ENCODE measurements at places on chromosomes 4 and X.

- DNase-seq: peak; percentile 68
These were observed 19.3 kb upstream of the SPIN2A start for GRCh38 chrX:57156397-57157049.

- DNase-seq: no peak
These were observed 1.2 kb downstream of the LINC00632 start for GRCh38 chrX:140710710-140711109.

- DNase-seq: no peak
These were observed 16.5 kb downstream of the UNC5C start for GRCh38 chr4:95532305-95532704.

DNA sequence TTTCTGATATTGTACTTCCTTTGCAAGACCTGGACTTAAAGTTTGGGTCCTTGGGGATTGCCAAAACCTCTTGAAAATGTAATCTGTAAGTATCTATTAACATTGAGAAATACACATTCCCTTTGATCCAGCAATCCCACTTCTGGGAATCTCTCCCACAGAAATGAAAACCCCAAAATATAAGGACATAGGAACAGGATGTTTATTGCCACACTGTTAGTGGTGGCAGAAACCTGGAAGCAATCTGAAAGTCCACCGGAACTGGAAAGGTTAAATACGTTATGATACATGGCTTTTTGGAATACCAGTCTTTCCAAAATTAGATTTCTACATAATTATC lies 71.2 kb upstream of the STX18 start:
- DNase-seq: no peak

DNA sequence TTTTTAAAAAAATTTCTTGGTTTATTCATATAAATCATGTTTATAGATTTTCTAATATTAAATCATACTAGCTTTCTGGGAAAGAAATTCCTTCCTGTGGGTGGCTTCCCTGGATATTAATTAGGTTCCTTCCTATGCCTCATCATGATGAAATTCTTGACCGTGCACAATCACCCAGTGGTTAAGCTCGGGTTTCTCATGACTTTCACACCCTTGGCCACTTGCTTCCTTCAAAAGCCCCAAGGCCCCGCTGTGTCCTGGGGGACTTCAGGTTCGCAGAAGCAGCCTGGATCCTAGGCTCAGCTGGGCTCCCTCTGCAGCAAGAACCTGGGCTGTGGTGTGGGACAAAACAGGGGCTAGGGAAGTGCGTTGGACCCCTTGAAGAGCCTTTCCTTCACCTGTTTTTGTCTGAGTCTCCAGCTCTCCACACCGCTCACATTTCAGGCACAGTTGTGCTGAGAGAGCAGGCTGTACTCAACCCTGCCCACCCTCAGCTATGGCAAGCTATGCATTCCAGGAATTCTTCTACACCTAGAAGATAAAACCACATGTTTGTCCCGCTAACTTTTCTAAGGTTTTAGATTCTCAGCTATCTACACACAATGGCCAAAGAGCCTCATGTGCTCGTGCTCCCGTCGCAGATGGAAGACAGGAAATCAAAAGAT lies 48.9 kb upstream of the TMSB15B start:
- no peak for DNase-seq

GRCh38 chr4:179634862-179635261 lies 2192.6 kb upstream of the AGA start:
- DNase-seq: no peak

DNA sequence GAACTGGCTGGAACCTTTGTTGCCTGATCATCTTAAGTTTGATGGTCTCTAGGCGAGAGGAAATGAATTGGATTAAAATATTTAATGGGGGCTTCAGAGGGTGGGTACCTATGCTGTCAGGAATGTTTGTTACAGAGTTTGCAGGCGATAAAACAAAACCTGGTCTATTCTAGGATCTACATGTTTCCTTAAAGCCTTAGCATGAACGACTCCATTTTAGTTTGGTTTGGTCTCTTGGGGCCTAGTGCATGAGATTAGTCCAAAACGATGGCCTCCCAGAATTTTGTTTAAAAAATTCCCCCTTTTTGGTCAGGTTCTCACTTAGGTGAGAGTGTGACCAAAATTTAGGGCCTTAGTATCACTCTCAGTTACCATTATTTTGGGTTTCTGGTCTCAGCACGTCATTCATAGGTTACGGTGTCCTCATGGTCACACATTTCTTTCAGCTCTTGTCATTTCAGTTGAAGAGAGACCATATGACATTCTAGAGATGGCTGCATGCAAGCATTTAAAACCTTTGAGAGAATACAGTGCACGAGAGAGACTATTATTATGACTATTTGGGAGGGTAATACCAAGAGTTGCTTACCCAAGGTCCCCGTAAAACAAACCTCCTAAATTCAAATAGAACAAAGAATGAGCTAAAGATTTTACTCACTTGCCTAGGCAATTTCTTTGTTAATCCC lies 13.8 kb downstream of the MOB1B start:
- no peak for DNase-seq

- no peak for DNase-seq
These were observed 959.6 kb downstream of the RPA4 start for GRCh38 chrX:97843200-97843811.

GRCh38 chrX:10121787-10122186 lies 35.0 kb upstream of the CLCN4 start:
- DNase-seq: no peak

DNA sequence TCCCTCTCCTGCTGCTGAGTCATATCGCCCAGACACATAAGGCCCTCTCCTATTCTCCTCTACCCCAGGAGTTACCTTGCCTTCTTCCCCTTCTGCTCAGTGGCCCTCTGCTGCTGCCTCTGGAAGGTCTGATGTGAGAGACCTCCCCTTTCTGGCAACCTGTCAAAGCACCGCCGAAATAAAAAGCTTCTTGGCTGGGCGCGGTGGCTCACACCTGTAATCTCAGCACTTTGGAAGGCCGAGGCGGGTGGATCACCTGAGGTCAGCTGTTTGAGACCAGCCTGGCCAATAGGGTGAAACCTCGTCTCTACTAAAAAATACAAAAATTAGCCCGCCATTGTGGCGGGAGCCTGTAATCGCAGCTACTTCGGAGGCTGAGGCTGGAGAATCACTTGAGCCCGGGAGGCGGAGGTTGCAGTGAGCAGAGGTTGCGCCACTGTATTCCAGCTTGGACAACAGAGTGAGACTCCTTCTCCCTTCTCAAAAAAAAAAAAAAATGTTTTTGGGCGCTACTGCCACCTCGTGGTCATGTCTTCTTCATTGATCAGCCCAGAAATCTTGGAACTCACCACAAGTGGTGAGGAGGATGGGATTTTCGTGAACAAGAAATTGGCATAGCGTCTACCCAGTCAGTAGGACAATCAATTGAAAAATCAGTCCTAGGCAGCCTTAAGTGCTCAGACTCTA lies 8.6 kb upstream of the ZXDA start:
- DNase-seq: peak; percentile 20

DNA sequence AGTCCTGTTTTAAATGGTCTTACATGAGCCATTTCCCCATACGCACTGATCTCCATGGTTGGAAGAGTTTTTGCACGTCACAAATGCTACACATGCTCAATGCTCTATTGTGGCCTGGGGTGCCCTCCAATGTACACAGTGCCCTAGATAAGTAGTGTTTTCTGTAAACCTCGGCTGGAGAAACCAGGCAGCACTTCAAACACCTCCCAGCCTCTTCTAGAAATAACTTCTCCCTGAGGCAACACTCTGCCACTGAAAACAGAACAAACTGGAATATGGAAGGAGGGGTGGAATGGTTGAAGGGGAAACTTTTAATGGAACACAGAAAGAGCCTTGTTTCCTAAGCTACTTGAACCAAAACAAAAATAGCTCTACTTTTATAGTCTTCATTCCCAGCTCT lies 123.9 kb upstream of the CBR4 start:
- DNase-seq: no peak

DNA sequence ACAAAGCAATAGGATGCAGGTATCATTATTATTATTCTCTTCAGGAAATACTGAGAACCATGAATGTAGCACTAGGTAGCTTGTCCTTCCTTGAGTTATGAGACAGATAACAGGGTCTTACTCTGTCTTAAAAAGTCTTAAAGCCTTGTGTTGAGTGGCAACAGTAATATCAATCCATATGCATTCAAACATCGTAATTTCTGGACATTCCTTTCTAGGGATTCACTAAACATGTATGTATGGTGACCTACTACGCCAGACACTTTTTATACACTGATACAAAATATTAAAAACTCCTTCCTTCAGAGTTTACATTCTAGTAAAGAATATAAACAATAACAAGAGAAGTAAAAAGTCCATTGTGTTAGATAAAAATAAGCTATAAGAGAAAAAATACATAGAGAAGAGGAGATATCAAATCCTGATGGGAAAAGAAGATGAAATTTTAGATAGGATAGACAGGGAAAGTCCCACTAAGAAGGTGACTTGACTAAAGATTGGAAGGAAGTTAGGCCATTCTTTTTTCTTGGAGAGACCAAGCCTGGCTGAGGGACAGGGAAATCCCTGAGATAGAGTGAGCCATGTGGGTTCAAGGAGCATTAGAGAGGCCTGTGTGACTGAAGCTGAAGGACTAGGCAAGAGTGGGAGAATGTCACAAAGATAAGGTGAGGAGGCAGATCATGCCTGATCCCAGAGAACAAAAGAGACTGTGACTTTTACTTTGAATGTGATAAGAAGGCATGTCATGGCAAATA lies 5.0 kb upstream of the DDX60L start:
- DNase-seq: no peak

DNA sequence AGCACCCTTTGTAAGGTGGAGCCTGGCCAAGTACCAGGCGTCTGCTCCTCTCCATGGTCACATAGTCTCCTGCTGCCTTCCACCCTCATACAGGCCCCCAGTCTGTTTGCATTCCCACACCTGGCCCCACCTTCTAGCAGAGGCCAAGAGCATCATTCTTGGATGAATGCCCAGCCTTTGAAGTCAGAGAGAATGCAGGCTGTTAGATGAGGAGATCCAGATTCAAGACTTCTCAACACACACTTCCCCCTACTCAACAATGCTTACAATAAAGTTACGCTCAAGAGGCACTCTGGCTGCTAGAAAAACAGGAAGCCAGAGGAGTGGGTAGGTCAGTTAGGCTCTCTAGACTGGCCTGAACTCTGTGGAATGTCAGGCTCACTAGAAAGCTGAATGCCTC lies 43.3 kb downstream of the SHROOM4 start:
- no peak for DNase-seq

GRCh38 chr4:84968925-84969324 lies 2.4 kb upstream of the WDFY3 start:
- no peak for DNase-seq

DNA sequence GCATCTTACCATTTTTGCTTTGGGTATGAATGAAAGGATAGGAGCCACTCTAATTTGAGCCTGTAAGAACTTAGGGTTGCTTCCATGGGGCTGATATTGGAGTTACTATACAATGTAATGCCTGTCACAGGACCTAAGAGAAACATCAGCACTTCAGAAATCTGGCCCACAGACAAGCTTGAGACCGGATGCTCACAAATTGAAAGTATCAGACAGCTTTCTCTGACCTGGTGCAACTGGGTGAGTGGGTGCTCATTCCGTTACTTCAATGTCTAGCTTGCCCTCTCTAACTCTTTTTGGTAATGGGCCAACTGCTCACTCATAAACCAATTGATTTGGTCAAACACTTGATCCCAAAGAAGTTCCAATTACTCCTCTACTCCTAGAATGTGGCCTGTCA lies 62.1 kb downstream of the GPC4 start:
- no peak for DNase-seq

DNA sequence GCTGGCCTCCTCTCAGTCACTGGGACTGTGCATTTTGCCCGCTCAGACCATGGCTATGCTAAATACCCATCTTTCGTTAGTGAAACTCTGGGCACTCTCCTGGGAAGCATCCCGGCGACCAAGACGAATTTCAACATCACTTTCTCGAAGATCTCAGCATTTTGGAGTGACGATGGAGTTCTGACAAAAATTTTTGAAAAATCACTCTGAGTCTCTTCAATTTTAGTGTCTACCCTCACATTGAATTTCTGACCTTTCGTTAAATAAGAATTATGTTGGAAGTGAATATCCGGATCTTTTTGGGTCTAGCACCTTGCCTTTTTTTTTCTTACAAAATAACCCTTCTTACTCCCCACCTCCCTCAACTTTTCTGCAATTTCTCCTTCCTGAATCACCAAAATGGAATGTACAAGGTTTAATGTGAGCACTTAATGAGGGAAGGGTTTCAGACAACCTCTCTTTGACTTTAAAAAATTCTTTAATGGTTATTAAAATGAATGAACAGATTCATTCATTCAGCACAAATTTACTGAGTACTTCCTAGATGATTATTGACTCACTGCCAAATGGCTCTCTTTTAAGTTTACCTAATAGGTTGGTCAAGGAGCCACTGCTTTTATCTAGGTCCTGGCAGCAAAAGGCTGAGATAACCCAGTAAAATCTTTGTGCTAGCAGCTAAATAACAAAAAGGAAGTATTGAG lies 746 bp upstream of the AADAT start:
- peak; percentile 14 for DNase-seq

GRCh38 chr4:173365359-173365996 lies 5.3 kb upstream of the SAP30 start:
- DNase-seq: no peak

- peak; percentile 90 for DNase-seq
These were observed 55.4 kb downstream of the C4orf51 start for GRCh38 chr4:145735347-145735675.

- peak; percentile 47 for DNase-seq
These were observed 2.6 kb upstream of the OTUD4 start for GRCh38 chr4:145183023-145183422.

- no peak for DNase-seq
These were observed 2.7 kb upstream of the NALF2 start for GRCh38 chrX:69501429-69501828.

DNA sequence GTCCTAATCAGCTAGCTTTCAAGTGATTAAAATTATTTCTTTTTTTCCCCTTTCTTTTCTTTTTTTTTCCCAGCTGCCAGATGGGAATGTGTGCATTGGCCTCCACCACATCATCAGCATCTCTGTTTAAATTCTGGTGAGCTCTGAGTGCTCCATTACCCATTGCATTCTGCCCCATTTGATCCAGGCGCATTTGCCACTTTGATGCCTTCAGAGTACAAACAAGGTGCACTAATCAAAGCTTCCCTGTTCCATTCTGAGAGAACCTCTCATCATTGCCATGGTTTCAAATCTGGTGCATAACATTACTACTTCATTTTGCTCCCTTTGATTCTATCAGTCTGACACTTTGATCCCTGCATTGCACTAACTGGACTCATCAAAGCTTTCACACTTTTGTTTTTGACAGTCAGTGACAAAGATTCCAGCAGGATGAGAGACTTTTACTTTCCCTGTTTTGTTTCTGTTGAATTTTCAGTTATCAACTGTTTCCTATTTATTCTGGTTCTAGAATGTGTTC lies 238.8 kb upstream of the PCDH10 start:
- DNase-seq: no peak
